ENCODE measurements at places on chromosomes 7 and 10. TPM values are rescaled to one million over a fixed set of nuclear protein-coding genes. Genes with fewer than 3 reads are reported as not detected.

GRCh38 chr10:119243967-119244366 lies 36.6 kb downstream of the GRK5 start:
- no peak for DNase-seq

DNA sequence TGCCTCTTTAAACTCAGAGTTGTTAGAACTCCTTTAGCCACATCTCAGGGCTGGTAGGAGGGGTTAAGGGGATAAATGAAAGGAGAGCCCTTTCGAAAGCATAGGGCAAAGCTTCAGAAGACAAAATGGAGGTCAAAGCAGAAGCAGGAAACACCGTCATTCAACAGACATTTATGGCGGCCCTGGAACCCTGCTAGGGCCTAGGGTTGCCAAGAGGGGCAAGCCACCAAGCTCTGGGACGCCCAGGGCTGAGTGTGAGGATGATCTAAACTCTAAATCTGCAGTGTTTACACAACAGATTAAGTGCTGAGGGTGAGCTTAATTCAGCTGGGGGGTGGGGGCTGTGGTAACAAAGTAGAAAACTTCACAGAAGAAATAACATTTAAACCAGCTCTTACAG lies 79.0 kb upstream of the NFE2L3 start:
- no peak for DNase-seq

- DNase-seq: peak; percentile 75
These were observed 1.3 kb upstream of the GFRA1 start for GRCh38 chr10:116274064-116274904.

GRCh38 chr10:106826716-106827115 lies 337.8 kb downstream of the SORCS1 start:
- no peak for DNase-seq

GRCh38 chr10:112948196-112948595 lies 1.9 kb upstream of the TCF7L2 start:
- no peak for DNase-seq

GRCh38 chr10:78331391-78331922 lies 297.8 kb downstream of the RPS24 start:
- no peak for DNase-seq

GRCh38 chr7:136526408-136527105 lies 341.9 kb upstream of the CHRM2 start:
- DNase-seq: no peak

BTBD16 gene
- 0.42 TPM for total RNA-seq

PPP1R17 gene
- 2.3 TPM for total RNA-seq

FAM131B gene
- 11.9 TPM for total RNA-seq

DNA sequence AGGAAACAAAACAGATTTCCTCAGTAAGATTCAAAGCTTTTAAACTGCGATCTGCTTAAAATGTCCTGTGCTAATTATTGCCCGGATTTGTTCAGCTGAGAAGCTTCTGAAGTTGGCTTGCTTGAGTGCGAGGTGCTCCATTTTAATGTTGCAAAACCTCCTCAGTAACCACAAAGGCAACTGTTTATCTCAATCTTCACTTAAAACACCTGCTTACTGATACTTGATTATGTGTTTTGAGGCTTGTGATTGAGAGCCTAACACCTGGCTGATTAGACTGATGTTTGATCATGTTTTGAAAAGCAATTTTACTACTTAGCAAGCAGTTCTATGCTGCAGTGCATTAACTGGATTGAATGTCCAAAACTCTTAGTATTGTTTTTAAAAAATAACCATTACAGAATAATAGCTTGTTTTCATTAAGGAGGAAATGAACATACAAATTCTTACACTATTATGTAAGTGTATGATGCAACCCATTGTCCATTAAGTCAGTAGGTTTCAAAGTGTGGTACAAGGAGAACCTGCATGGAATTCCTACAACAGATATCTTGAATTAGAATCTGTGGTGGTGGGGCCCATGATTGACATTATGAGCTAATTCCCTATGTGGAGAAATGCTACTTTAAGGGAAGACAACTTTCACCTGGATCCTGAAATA lies 96.9 kb upstream of the FAM180A start:
- DNase-seq: no peak

GRCh38 chr10:127934383-127934782 lies 27.5 kb downstream of the PTPRE start:
- DNase-seq: peak; percentile 17

MCM10 gene
- total RNA-seq: 28.4 TPM

DNA sequence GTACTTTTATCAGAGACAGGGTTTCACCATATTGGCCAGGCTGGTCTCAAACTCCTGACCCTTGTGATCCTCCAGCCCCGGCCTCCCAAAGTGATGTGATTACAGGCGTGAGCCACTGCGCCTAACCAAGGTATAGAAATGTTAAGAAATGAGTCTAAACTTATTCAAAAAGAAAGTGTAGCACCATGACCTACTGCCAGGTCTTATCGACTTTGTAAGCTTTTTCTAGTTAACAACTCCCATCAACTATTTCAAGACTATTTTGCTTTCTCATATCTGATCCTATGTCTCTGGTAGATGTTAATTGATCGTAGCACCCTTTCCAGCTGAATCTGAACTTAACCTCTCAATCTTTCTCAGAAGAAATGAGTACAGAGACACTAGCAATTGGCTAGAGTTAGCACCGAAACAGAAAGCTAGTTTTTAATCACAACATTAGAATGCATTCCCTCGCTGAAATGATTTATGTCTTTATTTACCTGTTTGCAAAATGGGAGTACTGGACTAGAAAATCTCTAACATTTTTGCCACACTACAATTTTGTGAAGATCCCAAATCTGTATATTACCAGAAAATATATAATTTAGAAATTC lies 114.0 kb upstream of the HGF start:
- no peak for DNase-seq

DNA sequence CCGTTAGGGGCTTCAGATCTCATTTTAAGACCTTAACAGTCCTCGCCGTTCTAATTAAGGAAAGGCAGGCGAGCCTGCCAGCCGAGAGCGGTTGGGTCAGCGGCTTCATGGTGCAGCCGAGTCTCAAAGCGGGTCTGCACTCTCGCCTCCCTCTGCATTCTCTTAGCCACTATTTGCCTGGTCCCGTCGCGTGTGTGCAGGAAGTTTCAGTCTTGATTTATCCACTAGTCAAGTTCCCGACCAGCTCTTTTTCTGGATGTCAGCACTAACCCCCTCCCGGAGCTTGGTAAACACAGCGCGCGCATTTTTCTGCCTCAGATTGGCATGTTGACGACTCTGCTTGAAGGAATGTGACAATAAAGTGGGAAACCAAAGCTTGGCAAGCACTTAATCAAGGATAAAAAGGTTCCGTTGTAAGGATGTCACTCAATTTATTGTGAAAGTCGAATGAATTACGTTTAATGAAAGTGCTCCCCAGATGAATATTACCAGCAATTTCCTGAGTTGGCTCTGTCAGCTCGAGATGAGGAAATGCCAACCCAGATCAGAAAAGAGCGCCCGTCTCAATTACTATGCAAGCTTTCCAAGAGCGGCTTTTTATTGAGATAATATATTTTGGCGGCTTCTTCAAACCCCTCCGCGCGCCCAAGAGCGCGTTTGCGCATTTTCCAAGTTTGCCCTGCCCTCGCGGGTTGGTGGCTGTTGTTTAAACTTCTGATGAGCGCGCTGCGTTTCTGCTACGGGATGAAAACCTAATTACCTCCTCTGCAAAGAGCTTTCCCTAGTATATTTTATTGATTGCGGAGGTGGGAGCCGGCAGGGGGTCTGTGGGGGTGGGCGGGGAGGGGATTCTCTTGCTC lies 7.9 kb downstream of the NXPH1 start:
- peak; percentile 33 for DNase-seq

DNA sequence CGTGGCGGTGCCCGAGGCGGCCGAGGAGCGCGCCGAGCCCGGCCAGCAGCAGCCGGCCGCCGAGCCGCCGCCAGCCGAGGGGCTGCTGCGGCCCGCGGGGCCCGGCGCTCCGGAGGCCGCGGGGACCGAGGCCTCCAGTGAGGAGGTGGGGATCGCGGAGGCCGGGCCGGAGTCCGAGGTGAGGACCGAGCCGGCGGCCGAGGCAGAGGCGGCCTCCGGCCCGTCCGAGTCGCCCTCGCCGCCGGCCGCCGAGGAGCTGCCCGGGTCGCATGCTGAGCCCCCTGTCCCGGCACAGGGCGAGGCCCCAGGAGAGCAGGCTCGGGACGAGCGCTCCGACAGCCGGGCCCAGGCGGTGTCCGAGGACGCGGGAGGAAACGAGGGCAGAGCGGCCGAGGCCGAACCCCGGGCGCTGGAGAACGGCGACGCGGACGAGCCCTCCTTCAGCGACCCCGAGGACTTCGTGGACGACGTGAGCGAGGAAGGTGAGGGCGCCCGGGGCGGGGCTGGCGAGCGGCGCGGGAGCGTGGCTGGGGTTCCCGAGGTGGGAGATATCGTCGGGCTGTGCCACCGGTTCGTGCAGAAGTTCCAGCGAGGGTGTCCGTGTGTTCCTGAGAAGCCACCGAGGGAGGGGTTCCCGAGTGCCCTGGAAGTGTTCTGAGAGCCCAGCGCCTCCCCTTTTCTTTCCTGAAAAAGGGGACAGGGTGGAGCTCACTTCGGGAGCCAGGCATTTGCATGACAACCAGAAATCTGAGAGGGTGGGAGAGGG lies 495 bp downstream of the EIF3B start:
- peak; percentile 82 for DNase-seq

DNA sequence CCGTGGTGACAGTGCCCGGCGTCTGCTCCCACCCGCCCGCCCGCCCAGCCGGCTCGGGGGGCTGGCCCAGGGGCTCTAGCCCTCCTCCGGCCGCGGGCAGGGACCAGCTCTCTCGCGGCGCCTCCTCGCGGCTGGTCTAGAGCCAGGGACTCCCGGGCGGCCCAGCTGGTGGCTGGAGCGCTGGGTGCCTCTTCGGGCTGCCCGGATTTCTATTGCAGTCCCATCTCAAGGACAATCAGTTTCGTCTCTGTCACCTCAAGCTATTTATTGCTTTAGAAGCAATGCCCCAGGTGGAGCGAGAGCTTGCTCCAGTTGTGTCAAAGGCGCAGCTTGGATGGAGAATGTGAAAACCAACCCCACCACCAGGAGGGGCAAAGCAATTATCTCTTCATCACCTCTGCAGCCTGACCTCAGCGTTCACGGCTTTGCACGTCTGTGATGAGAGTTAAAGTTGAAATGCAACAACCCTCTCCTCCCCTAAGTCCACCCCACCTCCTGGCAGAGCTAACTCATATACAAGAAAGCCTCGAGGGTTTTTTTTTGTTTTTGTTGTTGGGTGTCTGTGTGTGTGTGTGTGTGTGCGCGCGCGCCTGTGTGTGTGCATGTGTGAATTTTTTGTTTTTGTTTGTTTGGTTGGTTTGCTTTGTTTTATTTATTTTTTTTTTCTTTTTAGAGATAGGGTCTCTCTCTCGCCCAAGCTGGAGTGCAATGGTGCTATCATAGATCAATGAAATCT lies at the start of gene ITGA8:
ITGA8 (minus strand) TSS at position 24 of the 736 bp plus-strand sequence. CDS start 151 bp downstream, outside the sequence.
- DNase-seq: peak; percentile 77

IL6 gene
- total RNA-seq: 0.69 TPM

C10orf88 gene
- 7.2 TPM for total RNA-seq

GRCh38 chr10:46541735-46542566 lies 14.5 kb downstream of the GPRIN2 start:
- no peak for DNase-seq

GRCh38 chr7:46513447-46513848 lies 592.4 kb upstream of the IGFBP3 start:
- DNase-seq: no peak

OR2A7 gene
- total RNA-seq: 2.0 TPM

TAS2R4 gene
- 0.63 TPM for total RNA-seq

- no peak for DNase-seq
These were observed 235.5 kb downstream of the SKIDA1 start for GRCh38 chr10:21289961-21290360.

- no peak for DNase-seq
These were observed 462.0 kb downstream of the GRM8 start for GRCh38 chr7:126790763-126791162.

DNA sequence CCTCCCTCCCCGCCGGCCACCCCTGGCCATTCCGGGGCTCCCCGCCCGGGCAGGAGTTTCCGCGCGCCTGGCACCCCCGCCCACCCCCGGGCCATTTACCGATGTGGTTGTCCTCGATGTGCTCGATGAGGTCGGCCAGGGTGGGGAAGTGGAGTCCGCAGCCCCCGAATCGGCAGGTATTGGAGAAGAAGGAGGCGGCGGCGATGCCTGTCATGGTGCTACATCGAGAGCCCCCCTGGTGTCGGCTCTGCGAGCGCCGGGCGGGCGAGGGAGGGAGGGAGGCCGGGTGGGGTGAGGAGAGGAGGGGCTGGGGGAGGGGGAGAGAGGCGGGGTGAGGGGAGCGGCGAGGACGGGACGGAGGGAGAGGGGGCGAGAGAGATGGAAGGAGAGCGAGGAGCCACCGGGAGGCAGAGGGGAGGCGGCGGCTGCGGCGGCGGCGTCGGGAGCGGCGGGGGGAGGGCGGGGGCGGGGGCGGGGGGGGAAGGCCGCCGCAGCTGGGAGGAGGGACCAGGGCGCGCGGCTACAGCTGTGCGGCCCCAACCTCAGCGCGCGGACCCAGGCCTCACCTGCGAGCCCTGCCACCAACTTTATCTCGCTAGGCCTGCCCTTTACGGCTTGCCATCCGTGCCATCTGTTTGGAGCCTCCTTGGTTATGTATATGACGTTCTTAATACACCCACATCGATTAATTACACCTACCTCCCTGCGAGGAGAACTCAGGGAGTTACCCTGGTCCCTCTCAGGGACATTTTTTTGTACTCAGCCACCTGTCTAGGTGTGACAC lies at the start of gene JAZF1:
JAZF1 (minus strand) TSS at position 432 of the 784 bp plus-strand sequence.
- peak; percentile 95 for DNase-seq

- no peak for DNase-seq
These were observed 5.7 kb downstream of the GLRX3 start for GRCh38 chr10:130141878-130142277.

DNA sequence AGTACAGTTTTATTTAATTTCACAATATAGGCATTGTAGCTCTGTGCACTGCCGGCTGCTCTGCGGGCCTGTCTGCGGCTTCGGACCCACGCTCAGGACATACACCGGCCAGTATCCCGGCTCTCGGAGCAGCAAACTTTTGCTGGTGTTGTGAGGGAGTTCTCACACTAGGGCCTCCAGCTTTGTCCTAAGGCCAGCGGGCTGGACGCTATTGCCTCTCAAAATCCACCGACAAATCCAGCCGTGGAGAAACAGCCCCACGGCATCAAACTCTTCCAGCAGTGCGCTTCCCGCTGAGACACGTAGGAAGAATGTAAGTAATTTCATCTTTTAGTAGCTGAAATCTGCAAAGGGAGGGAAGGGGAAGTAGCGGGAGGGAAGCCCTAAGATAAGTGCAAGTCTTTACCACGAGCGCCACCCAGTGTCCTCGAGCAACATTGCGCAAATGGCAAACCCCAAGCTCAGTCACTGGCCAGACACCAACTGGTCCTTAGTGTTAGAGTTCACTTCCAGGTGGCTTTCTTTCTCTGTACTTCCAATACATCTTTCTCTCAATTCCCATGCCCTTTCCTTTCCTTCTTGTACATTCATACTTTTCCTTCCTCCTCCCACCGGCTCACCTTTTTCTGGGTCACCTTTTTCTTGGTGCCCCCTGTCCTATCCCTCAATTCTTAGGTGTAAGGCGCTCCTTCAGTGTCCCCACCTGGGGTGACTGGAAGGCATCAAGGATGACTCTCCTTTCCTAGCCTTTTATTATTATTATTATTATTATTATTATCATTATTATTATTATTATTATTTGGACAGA lies 3.0 kb upstream of the DLX5 start:
- peak; percentile 85 for DNase-seq

ARMC3 gene
- total RNA-seq: 0.59 TPM

All from H7 (cell line).